ENCODE measurements at places on chromosomes 5 and 9.

GRCh38 chr5:115723220-115723619, 93.2 kb downstream of the CDO1 start:
- DNase-seq = no peak

GRCh38 chr5:159178978-159179377, 30.4 kb downstream of the RNF145 start:
- peak; percentile 95 for DNase-seq

GRCh38 chr9:107683566-107683965, 194.0 kb upstream of the KLF4 start:
- DNase-seq = no peak

GRCh38 chr9:128684065-128684324, 5.0 kb upstream of the SET start:
- no peak for DNase-seq

- no peak for DNase-seq
Measured at GRCh38 chr9:128575469-128575868, 23.1 kb downstream of the SPTAN1 start.

DNA sequence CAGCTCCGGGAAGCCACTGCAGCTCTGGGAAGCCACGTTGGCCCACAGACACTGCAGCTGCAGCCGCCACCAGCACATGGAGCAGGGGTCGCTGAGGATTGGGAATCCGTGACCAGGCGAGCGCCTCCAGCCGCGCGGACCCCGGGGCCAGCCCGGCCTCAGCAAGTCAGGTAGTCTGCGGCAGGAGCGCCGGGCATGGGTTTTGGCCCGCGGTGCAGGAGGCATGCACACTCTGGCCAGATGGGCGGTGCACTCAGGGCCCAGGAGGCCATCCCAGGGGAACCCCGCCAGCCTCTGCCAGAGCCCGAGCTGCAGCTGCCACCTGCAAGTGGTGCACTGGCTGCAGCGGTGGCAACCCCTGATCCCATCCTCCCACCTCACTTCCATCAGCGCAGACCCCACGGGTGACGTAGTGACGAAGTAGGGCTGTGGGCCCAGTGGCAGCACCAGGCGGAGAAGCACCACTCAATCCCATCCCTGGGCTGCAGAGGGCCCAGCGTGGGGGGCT, 368.3 kb upstream of the SPATA31A5 start:
- DNase-seq = no peak
